ENCODE measurements at places on chromosomes 16 and 17.

DNA sequence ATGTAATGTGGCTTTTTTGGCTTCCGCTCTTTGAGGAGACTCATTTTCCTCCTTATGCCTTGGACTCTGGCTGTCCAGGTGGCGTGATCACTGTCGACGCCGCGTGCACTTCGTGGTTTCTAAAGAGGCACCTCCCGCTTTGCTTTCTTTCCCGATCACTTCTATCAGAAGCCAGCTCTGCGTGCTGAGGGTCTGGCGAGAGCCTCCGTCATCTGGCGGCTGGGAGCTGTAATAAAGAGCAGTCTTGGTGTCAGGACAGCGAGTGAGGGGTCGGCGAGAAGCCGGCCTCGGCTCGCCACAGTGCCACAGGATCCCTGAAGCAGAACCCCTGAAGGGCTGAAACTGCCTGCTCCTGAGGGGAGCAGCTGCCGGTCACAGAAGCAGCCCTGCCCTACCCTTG is 7.4 kb downstream of the ZNF750 start:
- no peak for DNase-seq

DNA sequence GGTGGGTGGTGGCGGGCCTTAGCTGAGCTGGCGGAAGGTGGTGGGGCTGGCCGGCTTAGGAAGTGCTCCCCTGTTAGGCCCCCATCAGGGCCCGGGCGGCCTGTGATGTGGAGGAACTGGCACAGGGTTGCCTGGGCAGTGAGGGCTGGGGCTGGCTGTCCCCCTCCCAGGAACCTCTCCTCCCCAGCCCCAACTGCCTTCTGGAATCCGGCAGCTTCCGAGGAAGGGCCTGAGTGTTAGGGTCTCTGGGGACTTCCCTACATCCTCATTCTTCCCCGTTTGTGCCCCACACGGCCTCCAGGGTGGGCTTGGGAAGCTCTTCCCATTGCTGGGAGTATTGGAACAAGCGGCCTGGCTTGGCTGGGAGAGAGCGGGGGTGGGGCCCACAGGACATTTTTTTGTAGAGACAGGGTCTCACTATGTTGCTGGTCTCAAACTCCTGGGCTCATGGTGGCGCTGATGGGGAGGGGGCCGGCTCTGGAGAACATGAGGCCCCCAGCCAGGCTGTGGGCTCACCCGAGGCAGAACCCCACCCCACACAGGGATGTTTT is 89.9 kb upstream of the CIBAR2 start:
- DNase-seq, result no peak

- peak; percentile 74 for DNase-seq
Observed at GRCh38 chr17:59851439-59852375, 41.0 kb downstream of the TUBD1 start.

DNA sequence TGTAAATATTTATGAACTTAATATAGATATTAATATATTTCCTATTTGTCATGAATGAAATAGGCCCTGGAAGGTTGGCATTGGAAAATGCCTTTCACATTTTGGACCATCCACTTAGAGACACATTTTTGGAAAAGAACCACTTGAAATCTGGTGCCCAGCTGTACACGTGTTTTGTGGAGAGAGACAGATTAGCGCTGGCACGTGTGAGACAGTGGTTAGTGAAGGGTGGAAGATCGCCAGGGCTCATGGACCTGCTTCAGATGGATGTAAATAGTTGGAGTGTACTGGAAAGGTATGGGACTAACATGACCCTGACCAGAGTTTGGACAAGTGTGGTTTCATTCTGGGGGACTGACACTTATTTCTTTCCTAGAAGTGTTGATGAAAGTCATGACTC is 222.9 kb downstream of the PRKCA start:
- no peak for DNase-seq

GRCh38 chr17:19494961-19495806 is 38.5 kb upstream of the SLC47A1 start:
- DNase-seq, result no peak

GRCh38 chr17:72640415-72641165 is 451.9 kb downstream of the SLC39A11 start:
- DNase-seq, result peak; percentile 83

DNA sequence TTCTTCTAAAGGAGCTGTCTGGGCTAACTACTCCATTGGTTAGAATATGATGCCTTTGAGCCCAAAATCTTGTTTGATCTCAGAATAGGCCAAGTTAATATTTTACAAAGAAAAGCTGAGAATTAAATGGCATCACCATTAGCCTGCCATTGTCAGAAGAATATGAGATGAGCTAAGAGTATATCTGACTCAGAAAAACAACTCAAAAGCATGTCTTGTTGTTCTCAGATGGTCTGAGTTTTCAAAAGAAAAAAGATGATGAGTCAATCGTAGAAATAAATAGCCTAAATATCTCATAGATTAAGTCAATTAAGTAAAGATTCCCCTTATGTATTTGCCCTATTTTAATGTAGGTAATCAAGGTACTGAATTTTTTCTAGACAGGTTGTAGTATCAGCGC is 197.1 kb upstream of the TBX2 start:
- no peak for DNase-seq

GRCh38 chr17:63950940-63951907 is 19.1 kb upstream of the CD79B start:
- peak; percentile 79 for DNase-seq

DNA sequence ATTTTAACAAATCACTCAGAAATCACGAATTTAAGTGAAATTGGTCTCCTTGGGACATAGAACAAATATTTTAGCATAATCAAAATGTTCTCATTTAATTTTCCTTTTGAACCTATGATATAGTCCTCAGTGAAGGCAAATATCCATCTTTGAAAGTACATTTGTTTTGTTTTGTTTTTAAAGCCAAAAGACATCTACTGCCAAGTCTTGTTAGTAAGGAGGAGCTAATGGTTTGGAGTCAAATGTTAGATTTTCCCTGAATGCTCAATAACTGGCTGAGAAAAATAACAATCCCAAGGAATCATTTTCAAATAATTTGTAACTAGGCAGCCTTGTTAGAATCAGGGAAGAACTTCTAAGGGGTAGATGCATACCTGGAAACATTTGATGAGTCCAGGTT is 302.9 kb upstream of the MAF start:
- DNase-seq, result no peak

DNA sequence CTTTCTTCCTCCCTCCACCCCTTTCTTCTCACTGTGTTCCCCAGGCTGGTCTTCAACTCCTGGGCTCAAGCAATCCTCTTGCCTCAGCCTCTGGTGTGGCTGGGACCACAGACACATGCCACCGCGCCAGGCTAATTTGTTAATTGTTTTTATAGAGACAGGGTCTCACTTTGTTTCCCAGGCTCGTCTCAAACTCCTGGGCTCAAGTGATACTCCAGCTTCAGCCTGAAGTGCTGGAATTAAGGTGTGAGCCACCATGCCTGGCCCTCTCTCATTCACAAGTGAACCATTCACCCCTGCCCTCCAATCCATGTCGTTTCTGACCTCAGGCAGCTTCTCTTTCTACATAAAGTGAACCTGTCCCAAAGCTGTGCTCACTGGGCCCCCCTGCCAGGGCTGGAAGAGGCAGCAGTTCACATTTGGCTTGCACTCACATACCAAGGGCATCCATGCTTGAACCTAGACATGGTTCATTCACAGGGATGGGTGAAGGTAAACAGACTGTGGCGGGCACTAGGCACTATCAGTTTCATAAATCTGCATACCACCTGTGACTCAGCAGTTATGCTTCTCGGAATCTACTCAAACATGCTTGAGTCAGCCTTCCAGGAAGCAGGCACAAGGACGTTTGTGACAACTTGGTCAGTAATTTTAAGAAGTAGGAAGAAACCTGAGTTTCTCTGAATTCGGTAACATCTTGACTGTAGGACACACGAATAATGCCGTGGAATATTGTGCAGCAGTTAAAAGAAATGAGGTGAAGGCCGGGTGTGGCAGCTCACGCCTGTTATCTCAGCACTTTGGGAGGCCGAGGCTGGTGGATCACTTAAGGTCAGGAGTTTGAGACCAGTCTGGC is 6.0 kb upstream of the RNF213 start:
- peak; percentile 75 for DNase-seq

DNA sequence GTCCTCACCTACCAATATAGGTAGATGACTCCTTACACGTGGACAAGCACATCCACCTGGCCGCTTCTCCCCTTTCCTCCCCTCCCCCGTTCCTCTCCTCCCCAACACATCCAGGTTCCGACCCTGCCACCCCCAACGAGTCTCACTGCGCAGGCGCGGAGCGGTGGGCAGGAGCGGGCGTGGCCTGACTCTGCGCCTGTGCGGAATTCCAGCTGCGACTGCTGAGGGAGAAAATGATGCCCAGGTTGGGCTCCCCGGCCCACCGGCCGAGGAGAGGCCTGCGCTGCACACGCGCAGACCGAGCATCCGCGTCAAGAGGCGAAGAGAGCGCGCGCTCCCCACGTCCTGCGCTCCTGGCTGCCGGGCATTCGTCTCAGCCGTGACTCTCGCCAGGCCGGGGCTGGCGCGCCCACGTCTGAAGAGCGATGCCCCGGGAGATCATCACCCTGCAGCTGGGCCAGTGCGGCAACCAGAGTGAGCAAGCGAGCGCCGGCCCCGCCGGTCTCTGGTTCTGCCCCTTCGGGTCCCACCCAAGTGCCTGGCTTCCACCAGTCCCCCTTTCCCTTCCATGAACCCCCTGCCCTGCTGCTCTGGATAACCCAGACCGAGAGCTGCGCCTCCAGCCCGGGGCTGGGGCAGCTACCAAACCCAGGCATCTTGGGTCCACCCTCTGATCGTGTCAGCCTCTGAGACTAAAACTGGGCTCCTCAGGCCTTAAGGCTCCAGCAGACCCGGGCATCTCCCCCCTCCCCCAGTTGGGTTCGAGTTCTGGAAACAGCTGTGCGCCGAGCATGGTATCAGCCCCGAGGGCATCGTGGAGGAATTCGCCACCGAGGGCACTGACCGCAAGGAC is at the start of gene TUBG2:
TUBG2 (plus strand) TSS at position 206 of the 853 bp plus-strand sequence; CDS start at position 426, 220 bp downstream.
- peak; percentile 88 for DNase-seq

GRCh38 chr16:30406795-30407101 is 658 bp upstream of the ZNF771 start:
- DNase-seq, result no peak

DNA sequence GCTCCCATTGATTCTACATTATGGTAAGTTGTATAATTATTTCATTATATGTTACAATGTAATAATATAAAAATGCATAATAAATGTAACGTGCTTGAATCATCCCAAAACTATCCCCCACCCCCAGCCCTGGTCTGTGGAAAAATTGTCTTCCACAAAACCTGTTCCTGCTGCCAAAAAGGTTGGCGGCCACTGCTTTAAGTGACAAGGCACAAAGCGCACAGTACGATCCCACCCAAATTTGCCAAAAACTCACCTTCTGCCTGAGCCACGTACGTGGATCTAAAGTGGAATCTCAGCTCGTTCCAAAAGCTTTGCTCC is 14.5 kb downstream of the CYB561 start:
- peak; percentile 20 for DNase-seq

DNA sequence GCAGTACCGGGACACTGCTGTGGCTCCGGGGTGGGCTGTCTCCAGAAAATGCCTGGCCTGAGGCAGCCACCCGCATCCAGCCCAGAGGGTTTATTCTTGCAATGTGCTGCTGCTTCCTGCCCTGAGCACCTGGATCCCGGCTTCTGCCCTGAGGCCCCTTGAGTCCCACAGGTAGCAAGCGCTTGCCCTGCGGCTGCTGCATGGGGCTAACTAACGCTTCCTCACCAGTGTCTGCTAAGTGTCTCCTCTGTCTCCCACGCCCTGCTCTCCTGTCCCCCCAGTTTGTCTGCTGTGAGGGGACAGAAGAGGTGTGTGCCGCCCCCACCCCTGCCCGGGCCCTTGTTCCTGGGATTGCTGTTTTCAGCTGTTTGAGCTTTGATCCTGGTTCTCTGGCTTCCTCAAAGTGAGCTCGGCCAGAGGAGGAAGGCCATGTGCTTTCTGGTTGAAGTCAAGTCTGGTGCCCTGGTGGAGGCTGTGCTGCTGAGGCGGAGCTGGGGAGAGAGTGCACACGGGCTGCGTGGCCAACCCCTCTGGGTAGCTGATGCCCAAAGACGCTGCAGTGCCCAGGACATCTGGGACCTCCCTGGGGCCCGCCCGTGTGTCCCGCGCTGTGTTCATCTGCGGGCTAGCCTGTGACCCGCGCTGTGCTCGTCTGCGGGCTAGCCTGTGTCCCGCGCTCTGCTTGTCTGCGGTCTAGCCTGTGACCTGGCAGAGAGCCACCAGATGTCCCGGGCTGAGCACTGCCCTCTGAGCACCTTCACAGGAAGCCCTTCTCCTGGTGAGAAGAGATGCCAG is 12.9 kb downstream of the STH start:
- no peak for DNase-seq

GRCh38 chr16:61005952-61006351 is 1030.3 kb downstream of the CDH8 start:
- no peak for DNase-seq

DNA sequence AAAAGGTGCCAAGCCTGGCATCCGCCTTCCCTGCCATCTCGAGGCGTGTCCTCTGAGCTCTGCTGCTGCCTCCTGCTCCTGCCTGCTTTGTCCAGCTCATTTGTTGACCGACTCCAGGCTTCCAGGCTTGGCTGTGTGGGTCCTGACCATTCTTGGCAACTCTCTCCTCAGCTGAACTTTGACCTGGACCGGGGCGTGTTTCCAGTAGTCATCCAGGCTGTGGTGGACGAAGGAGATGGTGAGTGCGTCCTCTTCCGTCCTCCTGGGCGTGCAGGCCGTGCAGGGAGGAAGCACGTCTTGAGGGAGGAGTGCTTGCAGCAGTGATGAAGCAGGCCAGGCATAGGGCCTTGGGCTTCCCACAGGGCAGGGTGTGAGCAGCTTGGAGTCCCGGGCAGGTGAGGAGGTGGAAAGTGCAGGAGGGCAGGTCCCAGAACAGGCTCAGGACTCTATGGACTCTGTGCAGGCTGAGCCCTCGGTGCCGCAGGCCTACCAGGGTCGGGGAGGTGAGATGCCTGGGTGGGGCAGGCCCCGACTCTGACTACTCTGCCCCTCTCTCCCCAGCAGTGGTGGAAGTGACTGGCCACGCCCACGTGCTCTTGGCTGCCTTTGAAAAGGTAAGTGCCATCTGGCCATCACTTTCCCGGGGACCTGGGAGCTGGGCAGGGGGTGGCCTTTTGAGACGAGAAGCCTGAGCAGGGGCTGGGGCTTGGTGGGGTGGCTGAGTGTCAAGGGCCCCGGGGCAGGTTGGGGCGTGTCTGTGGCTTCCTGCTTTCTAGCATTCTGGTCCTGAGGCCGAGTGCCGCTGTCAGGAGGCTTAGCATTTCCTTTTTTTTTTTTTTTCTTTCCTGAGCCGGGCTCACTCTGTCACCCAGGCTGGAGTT is 28.6 kb upstream of the NUDT16L1 start:
- peak; percentile 86 for DNase-seq

- peak; percentile 70 for DNase-seq
Observed at GRCh38 chr17:74968361-74968780, 4.2 kb downstream of the HID1 start.

- no peak for DNase-seq
Observed at GRCh38 chr17:29091606-29092289, 48.8 kb downstream of the PIPOX start.

- no peak for DNase-seq
Observed at GRCh38 chr17:21042458-21043295, at the start of gene USP22. TSS of gene USP22 (minus strand) at chr17:21043011. CDS start at chr17:21042835, 176 bp downstream.
